Stimulated activated CD4-positive, alpha-beta T cell treated with anti-CD3 and anti-CD28 coated beads, TNF-alpha, amount 100 ng/mL, for 24 hours (primary cell): ENCODE measurements at places on chromosomes 2 and 18.

DNA sequence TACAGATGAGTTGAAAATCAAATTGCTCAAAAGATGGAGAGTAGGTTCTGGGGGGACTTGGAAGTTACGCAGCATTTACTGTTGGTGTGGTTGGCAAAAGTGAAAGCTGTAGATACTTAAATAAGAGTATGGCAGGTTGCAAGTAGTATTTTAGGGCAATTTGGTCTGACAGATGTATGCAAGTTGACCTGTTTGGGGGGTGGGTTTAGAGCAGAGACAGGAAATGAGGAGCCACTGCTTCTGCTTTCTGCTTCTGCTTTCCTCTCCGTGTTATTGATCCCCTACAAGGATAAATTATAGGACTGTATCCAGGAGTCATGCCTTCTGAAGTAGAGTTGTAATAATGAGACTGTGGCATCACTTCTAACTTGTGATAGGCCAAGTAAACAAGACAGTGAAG is 71.2 kb downstream of the EPAS1 start:
- DNase-seq, result no peak

DNA sequence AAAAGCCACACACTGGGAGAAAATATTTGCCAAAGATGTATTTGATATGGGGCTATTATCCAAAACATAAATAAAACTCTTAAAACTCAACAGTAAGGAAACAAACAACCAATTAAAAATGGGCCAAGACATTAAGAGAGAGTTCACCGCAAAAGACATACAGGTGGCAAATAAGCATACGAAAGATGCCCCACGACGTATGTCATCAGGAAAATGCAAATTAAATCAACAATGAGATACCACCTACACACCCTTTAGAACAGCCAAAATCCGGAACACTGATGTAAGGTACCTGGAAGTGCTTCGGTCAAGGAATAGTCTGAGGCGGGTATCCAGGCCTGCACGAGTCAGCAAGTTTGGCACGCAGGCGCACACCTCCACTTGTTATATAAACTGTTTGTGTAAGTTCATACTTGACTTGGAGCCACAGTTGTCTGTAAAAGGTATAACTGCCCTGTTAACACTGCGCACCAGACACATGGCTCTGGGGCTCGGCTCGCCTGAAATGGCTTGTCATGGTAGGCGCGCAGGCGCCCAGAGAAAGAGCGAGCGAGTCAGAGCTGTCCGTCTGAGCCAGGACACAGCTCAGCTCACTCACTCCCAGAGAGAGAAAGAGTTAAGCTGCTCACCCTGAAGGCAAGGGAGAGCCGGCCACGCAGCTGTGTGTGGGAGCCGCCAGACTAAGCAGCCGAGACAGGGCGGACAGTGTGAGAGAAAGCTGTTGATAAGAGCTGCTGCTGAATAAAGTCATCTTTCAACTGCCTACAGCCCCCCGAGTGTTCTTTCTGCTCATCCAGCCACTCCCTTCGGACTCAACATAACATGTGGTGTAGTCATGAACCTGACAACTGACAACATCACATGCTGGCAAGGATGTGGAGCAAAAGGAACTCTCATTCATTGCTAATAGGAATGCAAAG is 87.3 kb downstream of the HNRNPLL start:
- DNase-seq, result no peak

DNA sequence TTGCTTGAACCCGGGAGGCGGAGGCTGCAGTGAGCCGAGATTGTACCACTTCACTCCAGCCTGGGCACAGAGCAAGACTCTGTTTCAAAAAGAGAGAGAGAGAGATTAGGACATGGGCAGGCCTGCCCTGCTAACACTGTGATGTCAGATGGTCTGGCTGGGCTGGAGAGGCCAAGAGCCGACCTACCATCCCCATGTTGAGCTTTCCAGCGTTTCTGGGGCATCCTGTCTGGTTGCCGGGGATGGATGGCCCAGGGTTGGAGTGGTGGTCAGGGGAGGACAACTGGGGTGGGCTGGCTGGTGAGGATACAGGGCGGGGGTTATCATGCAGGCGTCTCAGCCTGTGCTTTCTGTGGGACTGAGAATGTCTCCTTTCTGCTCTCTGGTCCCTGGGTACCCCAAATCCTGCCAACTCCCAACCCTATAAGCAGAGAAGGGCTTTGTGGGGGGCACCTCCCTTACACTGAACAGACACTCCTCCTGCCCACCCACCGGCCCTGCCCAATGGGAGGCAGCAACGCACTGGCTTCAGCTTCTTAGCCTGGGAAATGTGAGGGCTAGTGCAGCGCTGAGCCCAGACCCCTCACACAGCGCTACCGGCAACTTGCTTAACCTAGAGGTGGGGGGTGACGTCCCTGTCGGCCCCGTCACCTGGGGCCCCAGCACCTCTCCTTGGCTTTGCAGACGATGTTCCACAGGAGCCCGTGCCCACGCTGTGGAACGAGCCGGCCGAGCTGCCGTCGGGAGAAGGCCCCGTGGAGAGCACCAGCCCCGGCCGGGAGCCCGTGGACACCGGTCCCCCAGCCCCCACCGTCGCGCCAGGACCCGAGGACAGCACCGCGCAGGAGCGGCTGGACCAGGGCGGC is 5.4 kb downstream of the SNORC start:
- no peak for DNase-seq

DNA sequence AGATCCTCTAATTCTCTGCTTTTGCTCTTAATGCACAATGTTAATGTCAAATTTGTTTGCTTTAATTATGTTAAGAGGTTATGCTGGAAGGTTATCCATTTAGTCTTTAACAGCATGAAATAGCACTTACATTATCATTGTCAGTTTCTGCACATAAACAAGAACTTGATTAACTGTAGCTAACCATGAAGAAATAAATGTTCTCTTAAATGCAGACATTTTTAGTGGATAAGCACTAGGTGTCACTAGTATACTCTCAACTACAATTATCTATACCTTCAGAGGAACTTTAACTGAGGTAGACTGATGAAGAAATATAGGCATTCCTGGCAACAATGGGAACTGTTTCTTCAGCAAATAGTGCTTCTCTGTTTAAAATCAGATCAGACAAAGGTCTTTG is 178.8 kb upstream of the CHST9 start:
- DNase-seq, result no peak

GRCh38 chr18:55300421-55300935 is 287.5 kb downstream of the TCF4 start:
- DNase-seq, result no peak

DNA sequence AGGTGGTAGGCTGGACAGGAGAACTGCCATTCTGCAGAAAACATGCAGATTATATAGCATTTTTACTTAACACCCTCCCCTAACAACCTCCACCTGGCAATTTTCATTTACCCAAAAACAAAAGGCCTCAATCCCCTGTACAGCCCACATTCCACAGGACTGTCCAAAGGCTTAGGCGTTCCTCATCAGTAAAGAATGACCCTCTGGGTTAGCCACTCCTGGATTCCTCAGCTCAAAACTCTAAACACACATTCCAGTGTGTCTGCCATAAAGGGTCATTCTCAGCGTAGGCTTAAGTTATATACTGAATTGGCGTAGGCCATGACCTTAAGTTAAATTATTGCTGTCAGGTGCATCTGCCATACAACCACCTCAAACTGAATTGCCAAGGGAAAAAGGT is 261.8 kb upstream of the CHAC2 start:
- DNase-seq, result no peak

DNA sequence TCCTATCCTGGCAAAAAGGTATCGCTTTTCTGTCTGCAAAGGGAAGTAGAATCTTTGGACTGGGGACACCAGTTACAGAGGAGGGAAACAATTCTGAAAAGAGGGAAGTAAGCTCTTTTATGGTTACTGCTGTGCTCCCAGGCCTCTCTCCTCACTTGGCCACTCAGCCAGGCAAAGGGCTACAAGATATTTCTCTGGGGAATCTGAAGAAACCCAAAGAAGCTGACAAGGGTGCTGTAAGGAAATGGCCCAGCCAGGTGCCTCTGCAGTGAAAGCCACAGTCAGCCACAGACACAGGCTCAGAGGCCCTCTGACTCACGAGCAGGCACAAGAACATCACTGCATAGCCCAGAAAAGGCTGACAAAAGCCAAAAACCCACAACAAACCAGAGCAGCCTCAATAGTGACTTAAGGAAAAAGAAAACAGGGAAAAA is 5.8 kb downstream of the HDLBP start:
- DNase-seq, result peak; percentile 45
